ENCODE measurements at places on chromosomes 11 and 22.

DNA sequence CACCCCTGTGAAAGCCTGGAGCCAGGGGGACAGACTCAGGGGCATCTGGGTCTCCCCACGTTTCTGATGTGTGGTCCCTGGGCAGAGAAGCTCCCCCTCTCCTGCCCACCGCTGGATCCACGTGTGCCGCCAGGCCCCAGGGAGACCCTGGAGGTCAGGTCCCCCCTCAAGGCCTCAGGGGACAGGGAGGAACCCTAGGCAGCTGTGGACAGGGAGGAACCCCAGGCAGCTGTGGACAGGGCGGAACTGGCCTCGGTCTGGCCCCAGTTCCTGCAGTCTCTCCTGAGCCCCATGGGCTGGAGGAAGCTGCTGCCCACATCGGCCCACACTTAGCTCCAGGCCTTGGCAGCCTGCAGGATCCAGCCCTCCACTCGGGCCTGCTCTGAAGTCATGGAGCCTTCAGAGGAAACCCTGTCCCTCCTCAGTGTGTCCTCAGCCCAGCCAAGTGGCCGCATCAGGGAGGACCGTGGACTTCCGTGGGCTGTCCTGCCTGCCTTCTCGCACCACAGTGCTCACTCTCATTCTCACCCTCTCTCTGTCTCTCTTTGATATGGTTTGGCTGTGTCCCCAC, 127.7 kb downstream of the BRD1 start:
- no peak for DNase-seq

GRCh38 chr11:20293531-20293930, 70.0 kb upstream of the HTATIP2 start:
- no peak for DNase-seq

GRCh38 chr22:36644333-36644757, 59.2 kb downstream of the CACNG2 start:
- no peak for DNase-seq

DNA sequence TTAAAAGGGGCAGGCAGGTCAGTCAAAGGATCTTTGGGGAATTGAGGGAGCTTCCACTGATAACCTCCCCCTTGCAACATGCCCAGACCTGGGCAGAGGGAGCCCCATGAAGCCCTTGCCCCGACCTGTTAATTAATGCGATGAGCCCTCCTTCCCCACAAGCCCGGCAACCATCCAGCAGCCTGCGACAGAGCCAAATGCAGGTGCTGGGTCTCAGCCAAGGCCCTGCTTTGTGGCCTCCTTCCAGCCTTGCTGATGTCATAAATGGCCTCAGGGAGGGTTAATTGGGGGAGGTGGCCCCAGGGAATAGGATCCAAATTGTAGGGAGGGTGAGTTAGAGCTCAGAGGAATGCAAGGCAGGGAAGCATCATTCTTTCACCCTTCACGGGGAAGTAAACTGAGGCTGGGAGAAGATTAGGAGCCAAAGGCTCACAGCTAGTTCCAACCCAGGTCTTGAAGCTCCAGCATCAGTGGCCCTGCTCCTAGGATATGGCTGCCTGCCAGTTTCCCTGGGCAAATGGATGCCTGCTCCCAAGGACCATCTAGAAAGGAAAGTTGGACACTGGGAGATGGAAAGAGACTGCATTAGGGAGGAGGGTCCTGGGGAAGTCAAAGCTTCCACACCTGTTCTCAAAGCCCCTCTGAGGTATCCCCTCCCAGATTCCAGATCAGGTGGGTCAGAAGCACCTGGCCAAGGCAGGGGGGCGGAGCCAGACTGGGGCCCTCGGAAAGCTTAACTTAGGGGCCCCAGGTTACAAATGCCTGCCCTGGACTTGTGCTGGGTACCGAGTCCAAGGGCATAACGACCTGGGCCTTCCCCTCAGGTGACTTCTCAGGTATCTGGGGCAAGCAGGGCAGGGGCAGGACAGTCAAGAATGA, 34.1 kb downstream of the LMO1 start:
- peak; percentile 87 for DNase-seq

- DNase-seq = no peak
Observed at GRCh38 chr11:3709977-3710376, 38.8 kb upstream of the CHRNA10 start.

- no peak for DNase-seq
Observed at GRCh38 chr11:63556404-63557013, 6.7 kb downstream of the PLAAT2 start.

DNA sequence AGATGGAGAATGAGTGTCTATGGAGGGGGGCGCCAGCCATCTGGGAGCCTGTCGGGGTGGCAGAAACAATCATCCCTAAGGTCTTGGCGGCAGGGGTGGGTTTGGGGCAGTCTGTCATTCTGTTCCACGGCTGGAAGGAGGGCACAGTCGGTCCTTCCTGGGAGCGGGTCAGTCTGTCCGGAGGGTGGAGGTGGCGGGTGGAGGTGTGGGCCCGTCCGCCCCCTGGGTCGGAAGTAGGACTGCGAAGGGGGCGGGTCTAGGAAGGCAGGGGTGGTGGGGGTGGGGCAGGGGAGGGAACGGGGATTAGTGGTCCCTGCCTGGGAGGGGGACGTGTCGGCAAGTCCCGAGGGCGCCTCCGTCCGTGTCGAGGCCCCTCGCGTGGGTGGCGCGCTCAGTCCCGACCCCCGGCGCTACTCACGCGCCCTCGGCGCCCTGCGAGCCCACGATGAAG, 461 bp downstream of the TBC1D10A start:
- no peak for DNase-seq

GRCh38 chr22:17171153-17172028, 12.3 kb upstream of the HDHD5 start:
- DNase-seq = peak; percentile 93

DNA sequence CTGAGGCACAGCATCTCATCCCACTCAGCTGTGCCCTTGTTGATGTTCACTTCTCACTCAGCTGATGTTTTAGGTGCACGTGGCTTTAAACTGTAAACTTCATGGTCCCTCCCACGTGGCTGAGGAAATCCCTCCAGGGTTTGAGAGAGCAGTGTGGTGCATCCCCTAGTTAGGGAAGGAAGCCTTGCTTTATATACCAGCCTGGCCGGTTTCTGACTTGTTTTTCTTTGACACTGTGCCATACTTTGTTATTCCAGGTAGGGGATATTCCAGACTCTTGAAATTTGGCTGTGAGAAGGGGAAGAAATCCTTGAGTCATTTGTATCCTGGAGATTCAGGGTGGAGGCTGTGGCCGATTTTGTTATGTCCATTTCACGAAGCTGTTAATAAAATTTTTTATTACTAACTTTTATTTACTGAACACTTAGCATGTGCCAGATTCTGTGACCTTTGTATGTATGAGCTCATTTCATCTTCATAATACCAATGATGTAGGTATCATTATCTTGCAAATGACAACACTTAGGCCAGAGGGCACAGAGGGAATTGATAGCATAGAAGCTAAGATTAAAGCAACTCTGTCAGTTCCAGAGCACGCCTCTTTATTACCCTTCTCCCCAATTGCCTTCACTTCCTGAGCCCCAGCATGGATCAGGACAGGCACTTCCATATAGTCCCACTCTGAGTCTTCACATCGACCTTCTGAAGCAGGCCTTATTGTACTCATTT, 116.6 kb downstream of the NAV2 start:
- no peak for DNase-seq

DNA sequence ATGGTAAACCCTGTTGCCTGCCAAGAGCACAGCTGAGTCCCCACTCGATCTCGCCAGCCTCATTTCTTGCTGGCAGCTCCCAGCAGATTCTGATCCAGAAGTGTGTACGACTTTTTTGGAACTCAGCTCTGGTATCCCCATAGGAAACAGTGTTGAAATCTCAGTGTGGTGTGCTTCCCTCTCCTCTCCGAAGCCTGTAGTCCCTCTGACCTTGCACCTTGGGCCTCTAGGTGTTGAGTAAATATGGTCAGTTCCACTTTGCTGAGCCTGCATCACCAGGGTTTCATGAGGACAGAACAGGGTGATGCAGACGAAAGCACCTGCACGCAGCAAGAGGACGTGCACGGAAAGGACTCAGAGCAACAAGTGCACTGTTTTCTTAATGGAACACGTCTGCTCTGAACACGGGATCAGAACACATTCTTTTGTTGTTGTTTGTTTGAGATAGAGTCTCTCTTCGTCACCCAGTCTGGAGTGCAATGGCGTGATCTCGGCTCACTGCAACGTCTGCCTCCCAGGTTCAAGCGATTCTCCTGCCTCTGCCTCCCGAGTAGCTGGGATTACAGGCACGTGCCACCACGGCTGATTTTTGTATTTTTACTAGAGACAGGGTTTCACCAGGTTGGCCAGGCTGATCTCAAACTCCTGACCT, 3.8 kb upstream of the CPT1A start:
- no peak for DNase-seq

DNA sequence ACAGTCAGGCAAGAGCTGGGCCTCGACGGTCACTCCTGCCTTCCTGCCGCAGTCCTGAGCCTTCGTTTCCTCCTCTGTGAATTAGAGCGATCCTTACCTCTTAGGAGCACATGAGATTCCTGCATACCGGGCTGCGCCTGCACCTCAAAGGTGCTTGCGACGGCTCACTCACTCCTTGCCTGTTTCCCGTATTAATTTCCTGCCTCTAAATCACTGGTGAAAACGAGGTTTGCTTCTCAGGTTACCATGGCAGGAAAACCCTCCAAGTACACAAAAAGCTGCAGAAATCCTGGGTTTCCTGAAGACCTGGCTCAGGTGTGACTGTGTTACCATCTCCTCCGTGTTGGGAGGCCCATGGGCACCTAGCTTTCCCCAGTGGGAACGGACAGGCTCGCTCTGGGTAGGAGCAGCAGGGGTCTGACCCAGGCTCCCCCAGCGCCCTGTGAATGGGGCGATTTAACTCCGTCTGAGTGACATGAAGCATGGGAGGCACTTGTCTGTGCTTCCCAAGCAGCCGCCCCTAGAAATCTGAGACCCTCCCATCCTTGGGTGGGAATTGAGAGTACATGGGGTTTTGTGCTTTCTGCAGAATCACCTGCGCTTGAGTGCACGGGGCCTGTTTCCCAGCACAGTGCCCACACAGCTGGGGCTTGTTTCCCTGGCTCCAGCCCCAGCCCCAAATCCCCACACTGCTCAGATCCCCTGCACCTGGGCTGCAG, 64.8 kb downstream of the PHF21B start:
- DNase-seq = no peak

DNA sequence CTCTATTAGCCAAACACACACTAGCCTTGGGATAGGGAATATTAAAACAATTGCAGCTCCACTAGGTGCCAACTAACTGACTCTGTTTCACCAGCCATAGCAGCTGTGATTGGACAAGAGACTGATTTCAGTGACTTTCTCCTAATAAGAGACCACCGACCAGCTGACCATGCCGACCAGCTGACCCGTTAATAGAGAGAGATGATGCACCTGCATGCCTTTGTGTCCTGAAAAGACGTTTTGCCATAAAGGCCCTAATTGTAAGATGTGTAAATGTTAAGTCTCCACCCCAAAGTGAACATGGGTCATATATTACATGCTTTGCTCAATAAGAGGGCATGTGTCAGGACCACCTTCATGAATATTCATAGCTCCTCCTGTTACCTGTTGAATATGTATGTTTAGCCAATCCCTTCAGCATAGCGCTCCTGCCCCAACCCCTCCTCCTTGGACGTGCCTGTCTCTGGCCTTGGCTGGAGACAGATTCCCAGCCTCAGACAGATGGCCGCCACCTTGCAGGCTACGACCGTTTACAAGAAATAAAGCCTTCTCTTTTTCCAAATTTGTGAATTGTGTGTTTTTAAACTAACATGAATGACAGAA, 1.3 kb upstream of the NADSYN1 start:
- DNase-seq = peak; percentile 39

DNA sequence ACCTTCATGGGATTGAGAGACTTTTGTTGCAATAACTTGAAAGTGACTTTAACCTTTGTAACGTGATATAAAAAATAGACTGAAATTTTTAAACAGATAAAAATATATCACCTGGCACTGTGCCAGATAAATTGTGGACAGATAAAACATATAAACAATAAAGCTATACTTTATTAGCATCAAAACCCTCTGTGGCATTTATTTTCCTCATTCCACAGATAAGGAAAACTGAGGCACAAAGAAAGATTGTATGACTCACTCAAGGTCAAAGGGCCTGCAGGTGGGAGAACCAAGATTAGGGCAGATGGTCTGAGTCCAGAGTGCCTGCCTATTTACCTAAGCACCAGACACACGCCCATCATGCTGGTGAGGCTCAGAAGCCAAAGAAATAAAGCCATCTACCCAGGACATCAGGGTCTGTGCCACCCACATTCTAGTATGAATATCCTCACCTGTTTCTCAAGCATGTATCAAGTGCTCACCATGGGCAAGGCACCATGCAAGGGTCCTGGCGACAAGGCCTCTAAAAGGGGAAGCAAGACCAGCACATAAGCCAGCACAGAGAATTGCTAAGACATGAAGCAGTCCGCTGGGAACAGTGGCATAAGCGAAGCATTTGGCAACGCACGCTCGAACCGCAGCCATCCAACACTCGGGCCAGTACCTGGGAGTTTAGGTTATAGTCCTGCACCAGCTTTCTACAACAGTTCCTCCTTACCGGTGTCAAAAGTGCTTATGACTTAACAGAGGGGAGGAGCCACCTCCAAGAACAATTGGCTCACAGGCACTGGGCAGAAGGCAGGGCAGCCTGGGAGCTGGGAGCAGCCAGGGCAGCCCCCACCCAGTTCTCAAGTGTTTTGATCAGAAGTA, 17.6 kb downstream of the MYH9 start:
- no peak for DNase-seq

- no peak for DNase-seq
Observed at GRCh38 chr11:3833449-3833848, 7.3 kb downstream of the RHOG start.

GRCh38 chr11:128692753-128693415, 988 bp upstream of the FLI1 start:
- DNase-seq = no peak

DNA sequence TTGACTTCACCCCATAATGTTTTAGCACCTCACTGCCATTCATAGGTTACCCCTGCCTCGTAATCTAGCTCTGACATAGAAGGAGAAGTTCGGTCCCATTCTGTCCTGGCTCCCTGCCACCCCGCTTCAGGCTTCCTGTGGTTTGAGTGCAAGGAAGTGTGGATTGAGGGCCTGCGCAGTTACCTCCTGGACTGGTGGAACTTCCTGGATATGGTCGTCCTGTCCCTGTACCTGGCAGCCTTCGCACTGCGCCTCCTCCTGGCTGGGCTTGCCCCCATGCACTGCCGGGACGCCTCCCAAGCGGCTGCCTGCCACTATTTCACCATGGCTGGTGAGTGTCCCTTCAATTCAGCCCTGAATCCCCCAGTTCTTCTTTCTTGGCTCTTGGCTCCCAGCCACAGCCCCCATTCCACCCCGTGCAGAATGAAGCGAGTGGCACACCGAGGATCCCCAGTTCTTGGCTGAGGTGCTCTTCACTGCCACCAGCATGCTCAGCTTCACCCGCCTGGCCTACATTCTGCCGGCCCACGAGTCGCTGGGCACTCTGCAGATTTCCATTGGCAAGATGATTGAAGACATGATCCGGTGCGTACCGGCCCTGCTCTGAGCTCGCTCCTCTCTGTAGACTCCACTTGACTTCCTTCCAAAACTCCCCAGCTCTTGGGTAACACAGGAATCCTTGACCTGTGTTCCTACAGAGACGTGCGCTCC, 15.4 kb downstream of the ART5 start:
- DNase-seq = no peak

GRCh38 chr11:46489656-46490560, 98.3 kb upstream of the CHRM4 start:
- peak; percentile 36 for DNase-seq

- DNase-seq = no peak
Observed at GRCh38 chr11:86596861-86597586, 75.4 kb downstream of the ME3 start.

- DNase-seq = no peak
Observed at GRCh38 chr11:63549411-63549810, 12.8 kb downstream of the PLAAT4 start.

- no peak for DNase-seq
Observed at GRCh38 chr11:31643857-31644256, 134.3 kb downstream of the ELP4 start.
